Fibroblast of skin of abdomen (primary cell): ENCODE measurements at places on chromosomes 6 and 20.
A peak's percentile ranks its signal among the peaks of the same experiment; 100 is the strongest.

- DNase-seq: no peak
Measured at GRCh38 chr6:163671355-163671754, 256.8 kb downstream of the QKI start.

- DNase-seq: no peak
Measured at GRCh38 chr6:20704325-20705025, 170.2 kb downstream of the CDKAL1 start.

- no peak for DNase-seq
Measured at GRCh38 chr20:5113615-5113986, 6.2 kb downstream of the PCNA start.

GRCh38 chr6:158729906-158730540, 80.2 kb downstream of the SYTL3 start:
- DNase-seq: no peak

DNA sequence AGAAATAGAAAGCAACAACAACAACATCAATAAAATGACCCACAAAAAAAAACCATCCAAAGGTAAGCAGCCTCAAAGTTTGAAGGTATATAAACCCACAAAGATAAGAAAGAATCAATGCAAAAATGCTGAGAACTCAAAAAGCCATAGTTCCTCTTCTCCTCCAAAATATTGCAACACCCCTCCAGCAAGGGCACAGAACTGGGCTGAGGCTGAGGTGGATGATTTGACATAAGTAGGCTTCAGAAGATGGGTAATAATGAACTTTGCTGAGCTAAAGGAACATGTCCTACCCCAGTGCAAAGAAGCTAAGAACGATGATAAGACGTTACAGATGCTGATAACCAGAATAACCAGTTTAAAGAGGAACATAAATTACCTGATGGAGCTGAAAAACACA, 188.8 kb upstream of the BTBD3 start:
- no peak for DNase-seq

GRCh38 chr6:27260369-27260768, 12.9 kb downstream of the PRSS16 start:
- no peak for DNase-seq

DNA sequence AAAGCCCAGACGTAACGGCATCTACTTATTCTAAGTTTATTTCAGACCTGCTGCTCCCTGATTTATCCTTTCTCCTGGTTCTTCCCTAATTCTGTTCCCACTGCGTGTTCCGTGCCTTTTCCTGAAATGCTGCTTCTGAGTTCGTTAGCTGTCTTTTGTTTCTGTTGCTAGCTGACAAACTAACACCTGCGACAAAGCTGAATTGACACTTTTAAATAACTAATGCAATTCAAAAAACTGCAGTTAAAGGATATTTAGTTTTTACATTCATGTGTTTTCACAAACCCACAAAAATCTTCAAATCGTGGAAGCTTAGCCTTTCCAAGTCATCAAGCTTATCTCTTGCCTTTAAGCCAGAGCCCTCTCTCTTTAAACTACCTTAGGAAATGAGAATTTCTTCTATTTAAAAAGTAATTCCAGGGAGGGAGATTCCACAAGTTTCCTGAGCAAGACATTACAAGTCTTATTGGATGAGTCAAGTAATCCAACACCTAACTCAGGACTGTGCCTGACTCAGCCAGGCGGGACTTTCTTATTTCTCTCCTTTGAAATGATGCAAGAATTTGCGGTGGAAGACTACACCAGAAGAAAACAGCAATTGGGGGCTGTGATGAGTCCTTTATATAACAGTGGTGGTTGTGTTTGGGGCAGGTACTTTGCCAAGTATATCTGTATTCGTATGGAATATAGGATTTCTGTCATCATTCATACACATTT, 6.3 kb downstream of the ADTRP start:
- DNase-seq: peak; percentile 98

DNA sequence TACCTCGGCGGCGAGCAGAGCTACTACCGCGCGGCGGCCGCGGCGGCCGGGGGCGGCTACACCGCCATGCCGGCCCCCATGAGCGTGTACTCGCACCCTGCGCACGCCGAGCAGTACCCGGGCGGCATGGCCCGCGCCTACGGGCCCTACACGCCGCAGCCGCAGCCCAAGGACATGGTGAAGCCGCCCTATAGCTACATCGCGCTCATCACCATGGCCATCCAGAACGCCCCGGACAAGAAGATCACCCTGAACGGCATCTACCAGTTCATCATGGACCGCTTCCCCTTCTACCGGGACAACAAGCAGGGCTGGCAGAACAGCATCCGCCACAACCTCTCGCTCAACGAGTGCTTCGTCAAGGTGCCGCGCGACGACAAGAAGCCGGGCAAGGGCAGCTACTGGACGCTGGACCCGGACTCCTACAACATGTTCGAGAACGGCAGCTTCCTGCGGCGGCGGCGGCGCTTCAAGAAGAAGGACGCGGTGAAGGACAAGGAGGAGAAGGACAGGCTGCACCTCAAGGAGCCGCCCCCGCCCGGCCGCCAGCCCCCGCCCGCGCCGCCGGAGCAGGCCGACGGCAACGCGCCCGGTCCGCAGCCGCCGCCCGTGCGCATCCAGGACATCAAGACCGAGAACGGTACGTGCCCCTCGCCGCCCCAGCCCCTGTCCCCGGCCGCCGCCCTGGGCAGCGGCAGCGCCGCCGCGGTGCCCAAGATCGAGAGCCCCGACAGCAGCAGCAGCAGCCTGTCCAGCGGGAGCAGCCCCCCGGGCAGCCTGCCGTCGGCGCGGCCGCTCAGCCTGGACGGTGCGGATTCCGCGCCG, 994 bp downstream of the FOXC1 start:
- no peak for DNase-seq

- no peak for DNase-seq
Measured at GRCh38 chr20:31695849-31696804, 26.5 kb downstream of the BCL2L1 start.

DNA sequence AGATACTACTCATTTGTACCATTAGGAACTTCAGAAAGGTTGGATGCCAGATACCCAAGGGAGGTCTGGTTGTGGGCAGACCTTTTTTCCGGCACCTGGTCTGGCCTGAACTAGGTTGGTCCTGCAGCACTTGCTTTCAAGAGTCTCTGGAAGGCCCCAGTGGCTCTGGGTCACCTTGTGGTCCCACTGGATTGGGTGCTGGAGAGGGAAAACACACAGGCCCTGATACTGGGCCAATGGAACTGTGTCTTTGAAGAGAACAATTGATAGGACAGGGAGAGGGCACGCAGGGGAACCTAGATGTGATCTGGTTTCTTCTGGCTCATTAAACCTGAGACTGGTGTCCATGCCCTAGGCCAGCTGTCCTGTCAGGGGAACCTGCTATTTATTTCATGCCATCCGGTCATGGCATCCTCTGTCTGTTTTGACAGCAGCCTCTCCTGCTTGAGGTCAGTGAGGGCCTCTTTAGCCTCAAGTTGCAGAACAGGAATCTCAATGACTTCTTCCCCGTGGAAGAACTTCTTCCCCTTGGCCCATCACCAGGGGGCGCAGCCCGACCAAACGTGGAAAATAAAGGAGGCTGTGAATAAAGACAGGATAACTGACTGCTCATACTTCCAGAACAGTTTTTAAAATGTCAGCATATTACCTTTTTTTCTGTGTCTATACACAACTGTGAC, 25.0 kb downstream of the TAF8 start:
- DNase-seq: peak; percentile 68

- peak; percentile 9 for DNase-seq
Measured at GRCh38 chr20:35947907-35948306, 6.4 kb downstream of the SCAND1 start.
